ENCODE measurements at places on chromosomes 6 and 20.

DNA sequence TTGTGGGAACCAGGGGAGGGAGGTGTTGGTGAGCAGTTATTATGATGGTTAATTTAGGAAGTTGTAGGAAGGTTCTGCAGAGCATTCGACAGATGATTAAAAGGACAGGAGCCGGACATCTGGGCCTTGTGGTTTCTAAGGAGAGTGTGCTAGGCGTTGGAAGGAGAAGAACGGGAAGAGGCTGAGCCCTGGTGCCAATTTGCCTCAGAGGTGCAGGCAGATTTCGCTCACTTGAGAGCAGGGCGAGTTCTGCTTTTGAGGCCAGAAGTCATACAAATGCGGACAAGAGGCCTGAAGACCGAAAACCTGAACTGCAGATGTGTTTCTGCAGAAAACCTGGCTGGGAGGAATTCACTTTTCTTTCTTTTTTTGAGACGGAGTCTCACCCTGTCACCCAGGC, 30.5 kb upstream of the RPS6KA2 start:
- DNase-seq: no peak

GRCh38 chr6:120302041-120302440, 952.5 kb upstream of the MAN1A1 start:
- no peak for DNase-seq

- DNase-seq: no peak
Observed at GRCh38 chr6:168206186-168206585, 113.4 kb downstream of the DACT2 start.

DNA sequence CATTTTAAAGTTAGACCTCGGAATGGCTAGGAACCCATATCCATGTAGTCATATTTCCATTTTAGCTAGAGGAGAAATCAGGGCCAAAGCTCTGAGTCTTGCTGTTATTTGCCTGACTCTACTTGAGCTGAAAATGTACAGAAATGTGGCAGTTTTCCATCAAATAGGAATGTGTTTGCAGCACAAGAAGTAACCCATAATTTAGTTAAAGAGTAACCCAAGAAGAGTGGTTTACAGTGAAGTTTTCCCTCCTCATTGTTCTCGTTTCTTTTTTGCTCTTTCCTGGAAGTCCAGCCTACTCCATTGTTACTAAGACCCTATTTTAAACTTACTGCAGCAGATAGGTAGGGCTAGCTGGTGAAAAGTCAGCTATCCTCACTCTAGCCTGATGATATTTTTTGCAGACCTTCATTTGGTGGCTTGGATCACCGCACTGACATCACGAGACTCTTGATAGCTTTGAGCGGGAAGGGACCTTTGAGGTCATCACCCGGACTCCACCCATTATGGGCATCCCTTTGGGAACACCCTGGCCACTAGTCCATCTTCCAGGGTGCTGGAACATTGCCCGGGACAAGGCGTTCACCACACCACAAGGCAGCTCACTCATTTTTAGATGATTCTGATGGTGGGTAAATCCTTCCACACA, 28.0 kb upstream of the ADGRF5 start:
- no peak for DNase-seq

DNA sequence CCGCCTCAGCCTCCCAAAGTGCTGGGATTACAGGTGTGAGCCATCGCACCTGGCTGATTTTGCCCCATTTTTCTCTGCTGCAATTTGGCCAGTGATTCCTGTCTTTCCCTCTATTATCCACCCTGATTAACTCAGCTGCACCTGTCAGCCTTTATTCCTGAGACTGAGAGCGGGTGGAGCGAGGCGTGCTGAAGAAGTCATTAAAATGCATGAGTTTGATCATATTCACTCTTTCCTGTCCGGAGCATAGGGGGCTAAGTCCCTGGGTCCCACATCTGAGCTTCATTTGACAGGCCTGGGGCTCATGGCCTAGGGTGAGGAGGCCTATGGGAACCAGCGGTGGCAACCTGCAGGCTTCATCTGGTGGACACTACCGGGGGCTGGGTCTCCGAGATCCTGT, 25.7 kb upstream of the CTNNBL1 start:
- DNase-seq: no peak

DNA sequence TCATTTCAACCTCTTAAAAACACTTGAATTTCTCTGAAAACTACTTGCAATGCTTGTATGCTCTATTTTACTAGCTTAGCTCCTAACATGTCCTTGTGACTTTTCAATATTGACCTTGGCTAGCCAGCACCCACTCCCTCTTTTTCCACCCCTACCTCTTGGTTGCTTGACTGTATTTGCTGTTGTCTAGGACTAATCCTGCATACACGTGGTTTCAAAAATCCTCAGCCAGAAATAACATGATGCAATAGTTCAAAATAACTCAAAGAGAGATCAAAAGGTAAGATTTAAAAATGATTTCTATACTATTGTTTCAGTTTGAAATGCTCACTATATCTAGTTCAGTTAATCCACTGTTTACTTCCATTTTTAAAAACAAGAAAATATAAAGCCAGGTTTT, 102.3 kb upstream of the TBX18 start:
- no peak for DNase-seq
